ENCODE measurements at places on chromosomes 12 and 14. TPM values are rescaled to one million over a fixed set of nuclear protein-coding genes. Genes with fewer than 3 reads are reported as not detected.

DNA sequence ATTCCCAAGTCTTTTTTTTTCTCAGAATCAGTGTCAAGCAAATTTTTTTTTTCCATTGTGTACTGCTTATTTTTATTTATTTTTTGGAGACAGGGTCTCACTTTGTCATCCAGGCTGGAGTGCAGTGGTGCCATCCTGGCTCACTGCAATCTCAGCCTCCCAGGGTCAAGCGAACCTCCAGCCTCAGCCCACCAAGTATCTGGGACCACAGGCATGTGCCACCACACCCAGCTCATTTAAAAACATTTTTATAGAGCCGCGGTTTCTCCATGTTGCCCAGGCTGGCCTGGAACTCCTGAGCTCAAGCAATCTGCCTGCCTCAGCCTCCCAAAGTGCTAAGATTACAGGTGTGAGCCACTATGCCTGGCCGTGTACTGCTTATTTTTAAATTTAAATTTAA lies 68.1 kb downstream of the TBC1D30 start:
- DNase-seq = no peak

Gene PAPOLA
- 198 TPM for polyA plus RNA-seq

- no peak for DNase-seq
Observed at GRCh38 chr12:86683568-86684304, 427.5 kb upstream of the MGAT4C start.

DNA sequence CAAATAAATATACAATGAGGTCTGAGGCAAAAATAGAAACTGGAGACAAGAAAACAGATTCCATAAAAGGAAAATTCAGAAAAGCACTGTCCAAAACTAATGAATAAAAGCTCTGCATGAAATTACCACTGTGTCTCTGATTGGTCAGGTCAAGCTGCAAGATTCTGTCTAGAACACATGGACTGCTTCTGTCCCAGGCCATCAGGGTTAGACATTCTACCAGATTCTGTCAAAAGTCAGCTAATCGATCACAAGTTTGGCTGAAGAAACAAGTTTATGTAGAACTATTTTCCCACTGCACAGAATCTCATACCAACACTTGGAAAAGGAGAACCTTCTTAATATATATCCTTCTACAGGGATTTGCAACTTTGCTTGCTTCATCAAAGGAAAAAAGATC lies 223.0 kb downstream of the ITPR2 start:
- DNase-seq = no peak

- DNase-seq = no peak
Observed at GRCh38 chr14:78425782-78426181, 255.6 kb downstream of the NRXN3 start.

Gene DHH
- 0.56 TPM for polyA plus RNA-seq

- no peak for DNase-seq
Observed at GRCh38 chr12:32706335-32707024, 27.4 kb downstream of the DNM1L start.

GRCh38 chr14:101991352-101991751 lies 27.0 kb downstream of the DYNC1H1 start:
- DNase-seq = no peak

Gene SLCO1B1
- not detected for polyA plus RNA-seq

DNA sequence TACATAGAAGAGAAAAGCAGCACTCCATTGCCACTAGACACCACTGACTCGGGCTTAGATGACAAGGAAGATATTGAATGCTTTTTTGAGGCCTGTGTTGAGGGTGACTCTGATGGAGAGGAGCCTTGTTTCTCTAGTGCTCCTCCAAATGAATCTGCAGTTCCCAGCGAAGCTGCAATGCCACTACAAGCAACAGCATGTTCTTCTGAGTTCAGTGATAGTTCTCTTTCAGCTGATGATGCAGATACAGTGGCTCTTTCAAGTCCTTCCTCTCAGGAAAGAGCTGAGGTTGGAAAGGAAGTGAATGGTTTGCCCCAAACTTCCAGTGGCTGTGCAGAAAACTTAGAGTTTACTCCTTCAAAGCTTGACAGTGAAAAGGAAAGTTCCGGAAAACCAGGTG lies 114.5 kb upstream of the NPAS3 start:
- DNase-seq = no peak

GRCh38 chr12:98513379-98514322 lies 1.7 kb upstream of the TMPO start:
- no peak for DNase-seq

GRCh38 chr14:73325630-73326299 lies 88.5 kb downstream of the PAPLN start:
- DNase-seq = no peak

DNA sequence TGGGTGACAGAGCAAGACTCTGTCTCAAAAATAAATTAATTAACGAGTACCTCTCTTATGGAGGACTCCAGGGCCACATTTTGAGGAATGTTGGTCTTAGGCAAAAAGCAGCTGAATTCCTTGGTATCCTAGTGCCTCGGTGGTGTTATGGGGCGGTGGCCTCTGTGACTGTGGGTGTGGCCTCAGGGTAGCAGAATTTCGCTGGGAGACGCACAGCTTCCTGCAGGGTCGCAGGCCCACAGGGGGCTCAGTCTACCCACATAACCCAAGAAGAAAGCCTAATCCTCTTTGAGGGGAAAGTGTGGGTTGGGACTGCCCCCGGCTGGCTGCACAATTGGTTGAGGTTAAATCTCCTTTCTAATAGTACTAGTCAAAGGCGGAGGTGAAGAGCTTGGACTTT lies 11.2 kb upstream of the SERPINA4 start:
- no peak for DNase-seq

GRCh38 chr14:23640524-23641141 lies 4.5 kb downstream of the DHRS2 start:
- peak; percentile 43 for DNase-seq

DNA sequence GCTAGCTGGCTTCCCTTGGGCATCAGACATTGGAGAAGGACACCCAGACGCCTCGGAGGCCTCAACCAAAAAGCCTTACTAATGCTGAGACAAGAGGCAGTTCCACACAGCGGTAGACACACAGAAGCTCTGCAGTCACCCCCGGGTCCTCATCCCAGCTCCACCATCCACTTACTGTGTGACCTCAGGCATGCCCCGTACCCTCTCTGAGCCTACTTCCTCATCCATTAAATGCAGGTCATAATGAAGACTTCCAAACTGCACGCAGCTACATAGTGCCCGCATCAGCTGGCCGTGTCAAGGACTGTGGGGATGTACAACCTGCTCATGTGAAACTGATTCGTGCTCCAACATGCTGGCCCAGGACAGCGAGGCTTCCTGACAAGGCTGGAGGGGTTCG lies 72.3 kb downstream of the KDM2B start:
- DNase-seq = no peak

Gene CDH24
- polyA plus RNA-seq = 21.7 TPM

DNA sequence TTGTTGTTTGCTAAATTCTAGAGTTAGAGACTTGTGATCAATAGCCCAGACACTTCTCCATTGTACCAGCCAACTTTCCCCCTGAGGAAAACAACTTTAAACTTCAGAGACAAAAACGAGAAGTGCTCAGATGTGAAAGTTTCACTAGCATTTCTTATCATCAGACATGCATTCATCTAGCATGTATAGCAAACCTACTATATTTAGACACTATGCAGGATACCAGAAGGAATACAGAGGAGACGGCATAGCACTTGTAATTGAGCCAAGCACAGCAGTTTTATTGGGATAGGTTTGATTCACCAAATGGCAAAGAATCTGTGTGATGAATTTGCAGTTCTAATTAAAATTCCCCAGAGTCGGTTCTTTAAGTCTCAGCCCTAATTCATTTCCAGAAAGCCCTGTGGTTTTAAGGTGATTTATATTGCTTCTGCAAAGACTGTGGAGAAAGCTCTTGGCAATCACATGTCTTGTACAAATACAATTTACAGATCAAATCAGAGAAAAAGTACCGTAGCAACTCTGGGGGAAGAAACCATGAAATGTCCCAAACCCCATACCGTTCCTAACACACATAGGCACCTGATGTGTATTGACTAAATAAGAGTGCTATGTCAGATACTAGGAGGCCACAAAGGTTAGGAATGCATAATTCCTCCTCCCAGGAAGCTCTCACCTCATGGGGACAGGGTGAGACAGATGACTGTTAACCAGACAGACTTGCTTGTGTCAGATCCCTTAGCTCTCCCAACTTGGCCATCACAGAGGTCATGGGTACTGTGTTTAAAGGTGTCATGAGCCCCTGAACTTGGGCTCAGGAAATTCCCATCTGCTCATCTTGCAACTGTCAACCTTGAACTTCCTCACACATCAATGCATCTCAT lies 69.6 kb upstream of the KRAS start:
- DNase-seq = no peak

Gene NELL2
- 13.4 TPM for polyA plus RNA-seq

Gene GPR135
- 4.2 TPM for polyA plus RNA-seq

Gene IL23A
- polyA plus RNA-seq = 0.78 TPM

- no peak for DNase-seq
Observed at GRCh38 chr12:131883521-131883900, 10.9 kb upstream of the ULK1 start.

Gene TM9SF1
- polyA plus RNA-seq = 47.1 TPM

Gene RIMBP2
- 20.9 TPM for polyA plus RNA-seq

Gene ITGA7
- polyA plus RNA-seq = 44.0 TPM

All from renal cortex interstitium (tissue), 15 donors.